ENCODE measurements at places on chromosomes 11 and 22.

- DNase-seq = no peak
These were observed 205.7 kb upstream of the NAV2 start for GRCh38 chr11:19506816-19507486.

DNA sequence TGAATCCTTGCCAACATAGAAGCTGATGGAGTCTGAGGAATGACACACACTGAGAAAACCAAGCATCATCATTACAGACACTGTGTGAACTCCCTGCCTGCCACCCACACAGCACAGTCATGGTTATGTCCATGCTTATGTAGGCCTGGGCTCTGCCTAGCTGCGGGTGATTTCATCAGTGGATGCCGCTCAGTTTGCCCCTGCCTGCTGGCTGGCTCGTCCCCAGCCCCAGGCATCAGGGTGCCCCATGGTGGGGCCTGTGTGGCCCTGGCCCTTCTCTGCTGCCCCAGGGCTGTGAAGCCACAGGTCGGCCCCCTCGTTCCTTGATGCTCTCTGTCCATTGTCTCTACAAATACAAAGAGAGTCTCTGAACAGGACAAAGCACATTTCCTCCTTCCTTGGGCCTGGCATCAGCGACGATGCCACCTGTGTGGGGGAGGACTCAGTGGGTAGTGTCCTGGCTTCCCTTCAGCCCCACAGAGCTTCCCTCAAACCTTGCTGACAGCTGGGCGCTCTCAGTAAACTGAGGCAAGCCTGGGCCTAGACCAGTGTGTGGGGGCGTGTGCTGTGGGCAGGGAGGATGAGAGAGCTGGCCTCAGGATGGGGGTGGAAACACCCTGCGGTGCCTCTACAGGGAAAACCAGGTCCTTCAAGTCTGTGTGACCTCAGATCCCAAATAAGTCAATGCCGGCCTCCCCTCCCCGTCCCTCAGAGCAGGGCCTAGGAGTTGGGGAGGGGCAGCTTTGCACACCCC, 20.0 kb upstream of the TUB start:
- DNase-seq = no peak

GRCh38 chr11:126282736-126283591, at the start of gene TIRAP:
TSS of gene TIRAP (plus strand) at chr11:126283093. CDS start at chr11:126290895, 7,802 bp downstream.
- peak; percentile 37 for DNase-seq

- DNase-seq = no peak
These were observed 44.2 kb upstream of the MICAL2 start for GRCh38 chr11:12066056-12066798.

GRCh38 chr22:24402460-24403192, 24.8 kb upstream of the ADORA2A start:
- no peak for DNase-seq

DNA sequence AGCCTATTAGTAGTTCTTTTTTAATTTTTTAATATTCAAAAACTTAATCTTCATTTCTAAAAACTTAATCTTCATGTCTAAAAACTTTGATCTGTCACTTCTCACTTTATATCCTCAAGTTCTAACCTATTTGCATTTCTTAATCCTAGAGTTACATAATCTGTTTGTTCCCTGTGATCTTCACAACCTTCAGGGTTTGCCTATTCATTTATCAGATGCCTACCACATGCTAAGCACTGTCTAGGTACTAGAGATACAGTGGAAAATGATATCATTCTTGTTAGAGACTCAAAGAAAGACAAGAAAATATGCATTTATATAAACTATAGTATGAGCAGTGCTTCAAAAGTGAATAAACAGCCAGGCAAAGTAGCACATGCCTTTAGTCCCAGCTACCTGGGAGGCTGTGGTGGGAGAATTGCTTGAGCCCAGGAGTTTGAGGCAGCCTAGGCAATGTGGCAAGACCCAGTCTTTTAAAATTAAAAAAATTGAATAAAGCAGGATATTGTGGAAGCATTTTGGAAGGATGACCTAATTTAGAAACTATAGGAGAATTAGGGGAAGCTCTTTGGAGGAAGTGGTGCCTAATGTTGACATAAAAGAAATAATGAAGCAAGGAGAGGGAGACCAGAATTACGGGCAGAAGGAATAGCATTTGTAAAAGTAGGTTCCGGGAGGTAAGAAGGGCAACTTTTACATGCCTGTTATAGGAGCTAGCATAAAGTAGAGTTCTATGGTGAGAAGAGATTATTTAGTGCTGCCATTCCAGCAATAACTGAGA, 54.4 kb upstream of the GRK2 start:
- no peak for DNase-seq

DNA sequence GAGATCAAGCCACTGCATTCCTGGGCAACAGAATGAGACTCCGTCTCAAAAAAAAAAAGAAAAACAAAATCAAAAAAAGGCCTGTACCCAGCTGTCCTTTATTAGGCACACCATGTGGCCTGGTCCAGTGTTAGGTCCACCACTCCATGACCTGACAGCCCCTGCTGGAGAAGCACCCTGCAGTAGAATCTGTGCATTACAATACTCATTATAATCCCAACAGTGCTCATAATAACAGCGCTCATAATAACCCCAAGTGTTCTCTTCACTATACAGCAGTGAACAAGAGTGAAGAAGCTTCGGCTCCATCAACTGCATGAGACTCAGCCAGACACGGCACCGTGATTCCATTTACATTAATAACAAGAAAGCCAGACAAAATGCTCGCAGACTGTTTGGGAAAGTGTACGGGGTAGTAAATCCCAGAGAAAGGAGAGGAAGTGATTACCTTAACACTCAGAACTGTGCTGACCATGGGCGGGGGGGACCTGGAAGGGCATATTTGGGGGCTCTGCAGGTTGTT, 8.9 kb upstream of the EHD1 start:
- DNase-seq = no peak

- DNase-seq = no peak
These were observed 192.4 kb upstream of the API5 start for GRCh38 chr11:43119275-43119970.

GRCh38 chr11:62195945-62196344, 5.9 kb downstream of the SCGB1D1 start:
- DNase-seq = no peak

- no peak for DNase-seq
These were observed 289.7 kb downstream of the ST3GAL4 start for GRCh38 chr11:126645186-126645585.

DNA sequence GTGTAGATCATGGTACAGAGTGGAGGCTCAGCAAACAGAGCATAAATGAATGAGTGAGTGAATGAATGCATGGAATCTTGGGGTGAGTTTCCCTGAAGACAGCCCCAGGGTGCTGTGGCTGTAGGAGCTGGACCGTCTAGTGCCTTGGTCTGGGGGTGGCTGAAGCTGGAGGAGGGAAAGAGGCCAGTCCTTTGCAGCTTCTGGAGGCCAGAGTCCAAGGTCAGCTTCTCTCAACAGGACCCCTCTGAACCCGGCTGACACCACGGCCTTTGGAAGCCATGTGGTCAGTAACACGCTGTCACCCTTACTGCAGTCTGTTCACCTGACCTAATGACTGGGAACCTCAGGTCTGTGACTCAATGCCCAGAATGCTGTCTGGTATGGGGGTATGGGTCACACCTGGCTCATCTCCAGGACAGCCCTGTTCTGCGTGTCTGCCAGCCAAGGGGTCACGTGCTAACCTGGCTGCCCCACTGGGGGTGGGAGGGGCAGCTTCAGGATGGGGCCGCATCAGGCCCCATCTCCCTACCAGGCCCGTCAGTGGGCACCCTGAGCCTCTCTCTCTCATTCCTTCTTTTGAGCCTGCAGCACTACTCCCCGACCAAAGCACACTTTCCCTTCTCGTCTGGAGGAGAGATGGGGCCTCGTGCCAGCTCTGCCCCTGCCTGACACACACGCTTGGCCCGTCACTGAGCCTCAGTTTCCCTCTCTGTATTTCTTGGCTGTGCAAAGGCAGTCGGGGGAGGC, 24.1 kb upstream of the CHKA start:
- no peak for DNase-seq

GRCh38 chr11:115541518-115541917, 37.3 kb upstream of the CADM1 start:
- no peak for DNase-seq

DNA sequence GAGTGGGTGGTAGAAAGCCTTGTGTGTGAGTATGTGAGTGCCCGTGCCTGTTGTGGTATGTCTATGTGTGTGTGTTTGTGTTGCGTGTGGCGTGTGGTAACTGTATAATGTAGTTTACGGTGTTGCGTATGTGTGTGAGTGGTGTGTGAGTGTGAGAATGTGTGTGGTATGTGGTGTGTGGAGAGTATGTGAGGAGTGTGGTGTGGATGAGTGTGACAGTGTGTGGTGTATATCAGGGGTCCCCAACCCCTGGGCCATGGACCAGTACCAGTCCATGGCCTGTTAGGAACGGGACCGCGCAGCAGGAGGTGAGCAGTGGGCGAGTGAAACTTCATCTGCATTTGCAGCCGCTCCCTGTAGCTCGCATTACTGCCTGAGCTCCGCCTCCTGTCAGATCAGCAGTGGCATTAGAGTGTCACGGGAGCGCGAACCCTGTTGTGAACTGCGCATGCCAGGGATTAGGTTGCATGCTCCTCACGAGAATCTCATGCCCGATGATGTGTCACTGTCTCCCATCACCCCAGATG, 5.7 kb downstream of the UPK3A start:
- no peak for DNase-seq

GRCh38 chr22:46297151-46297812, 612 bp downstream of the GTSE1 start:
- DNase-seq = no peak

DNA sequence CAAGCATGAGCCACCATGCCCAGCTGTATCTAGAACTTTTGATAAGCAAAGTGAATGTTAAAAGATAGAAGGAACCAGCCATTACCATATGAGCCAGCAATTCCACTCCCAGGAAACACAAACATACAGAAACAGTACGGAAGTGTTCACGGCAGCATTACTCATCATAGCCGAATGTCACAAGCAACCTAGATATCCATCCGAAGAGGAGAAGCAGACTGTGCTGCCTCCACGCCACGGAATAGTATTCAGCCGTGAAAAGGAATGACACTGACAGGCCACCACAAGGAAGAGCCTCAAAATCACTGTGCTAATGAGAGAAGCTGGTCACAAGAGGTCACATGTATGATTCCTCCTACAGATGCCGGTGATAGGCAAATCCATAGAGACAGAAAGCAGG, 17.6 kb upstream of the MGAT3 start:
- DNase-seq = no peak

DNA sequence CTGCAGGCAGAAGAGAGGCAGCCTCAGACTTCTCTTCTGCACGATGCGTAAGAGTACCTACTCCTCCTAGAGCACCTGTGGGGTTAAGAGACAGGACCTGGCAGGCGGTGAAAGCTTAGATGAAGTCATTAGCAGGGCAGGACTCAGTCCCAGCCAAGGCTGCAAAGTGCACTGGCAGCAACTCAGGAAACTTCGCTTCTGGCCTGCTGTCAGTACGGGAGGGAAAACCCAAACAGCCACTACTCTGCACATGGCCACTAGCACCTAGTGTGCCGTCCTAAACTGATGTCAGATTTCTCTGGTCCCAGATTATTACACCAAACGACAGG, 8.8 kb upstream of the KLHL35 start:
- no peak for DNase-seq

GRCh38 chr11:113286509-113287497, 27.6 kb upstream of the TTC12 start:
- no peak for DNase-seq

- DNase-seq = no peak
These were observed 5.7 kb upstream of the C1QTNF6 start for GRCh38 chr22:37193629-37194191.

DNA sequence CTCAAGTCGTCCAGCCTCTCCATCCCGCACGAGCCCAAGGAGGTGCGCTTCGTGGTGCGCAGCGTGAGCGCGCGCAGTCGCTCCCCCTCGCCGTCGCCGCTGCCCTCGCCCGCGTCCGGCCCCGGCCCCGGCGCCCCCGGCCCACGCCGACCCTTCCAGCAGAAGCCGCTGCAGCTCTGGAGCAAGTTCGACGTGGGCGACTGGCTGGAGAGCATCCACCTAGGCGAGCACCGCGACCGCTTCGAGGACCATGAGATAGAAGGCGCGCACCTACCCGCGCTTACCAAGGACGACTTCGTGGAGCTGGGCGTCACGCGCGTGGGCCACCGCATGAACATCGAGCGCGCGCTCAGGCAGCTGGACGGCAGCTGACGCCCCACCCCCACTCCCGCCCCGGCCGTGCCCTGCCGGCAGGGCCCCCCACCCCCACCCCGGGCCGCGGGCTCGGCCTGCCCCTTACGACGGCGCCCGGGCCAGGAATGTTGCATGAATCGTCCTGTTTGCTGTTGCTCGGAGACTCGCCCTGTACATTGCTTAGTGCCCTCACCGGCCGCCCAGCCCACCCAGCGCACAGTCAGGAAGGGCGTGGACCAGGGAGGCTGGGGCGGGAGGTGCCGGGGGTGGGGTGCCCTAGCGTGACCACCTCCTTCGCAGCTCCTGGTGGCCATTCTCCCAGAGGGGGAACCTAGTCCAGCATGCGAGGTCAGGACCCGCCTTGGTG, 6.9 kb upstream of the ACR start:
- DNase-seq = no peak

- no peak for DNase-seq
These were observed 146.1 kb downstream of the APIP start for GRCh38 chr11:34770111-34770510.

- no peak for DNase-seq
These were observed 68.2 kb downstream of the EMSY start for GRCh38 chr11:76512851-76513653.

DNA sequence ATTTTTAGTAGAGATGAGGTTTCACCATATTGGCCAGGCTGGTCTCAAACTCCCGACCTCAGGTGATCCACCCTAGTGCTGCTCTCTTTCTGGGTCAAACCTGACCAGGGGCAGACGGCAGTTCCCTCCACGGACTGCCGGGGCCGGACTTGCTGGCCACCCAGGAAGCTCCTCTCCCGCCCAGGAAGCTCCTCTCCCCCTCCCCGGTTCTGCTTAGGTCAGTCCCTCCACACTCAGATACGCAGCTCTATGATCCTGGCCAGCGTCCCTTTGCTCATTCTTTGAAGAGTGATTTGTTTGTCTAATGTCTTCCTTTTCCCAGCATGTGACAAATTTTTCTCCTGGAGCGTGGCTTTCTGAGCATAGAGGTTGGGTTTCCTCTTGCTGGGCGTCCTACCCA, 125.3 kb upstream of the B3GAT1 start:
- no peak for DNase-seq

DNA sequence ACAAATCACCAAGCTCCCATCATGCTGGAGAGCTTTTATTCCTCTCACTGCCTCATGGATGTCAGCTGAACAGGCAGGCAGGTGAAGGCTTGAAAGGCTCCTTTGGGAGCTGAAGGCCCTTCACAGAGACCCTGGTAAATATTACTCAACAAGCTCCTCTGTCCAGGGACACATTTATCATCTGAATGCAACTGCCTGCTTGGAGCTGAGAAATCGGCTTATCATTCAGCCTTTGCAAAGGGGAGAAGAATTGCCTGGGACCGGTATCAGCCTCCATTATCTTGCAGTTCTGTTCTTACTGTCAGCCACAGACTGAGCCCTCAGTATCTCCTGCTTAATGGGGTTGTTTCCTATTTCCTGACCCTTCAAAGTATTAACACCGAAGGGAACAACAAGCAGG, 113.8 kb upstream of the PITPNB start:
- DNase-seq = no peak

GRCh38 chr11:9804419-9804902, 140.6 kb downstream of the SWAP70 start:
- DNase-seq = no peak

- no peak for DNase-seq
These were observed 69.0 kb upstream of the ARFGAP3 start for GRCh38 chr22:42926104-42926503.
